ENCODE measurements at places on chromosomes 5 and 9.

DNA sequence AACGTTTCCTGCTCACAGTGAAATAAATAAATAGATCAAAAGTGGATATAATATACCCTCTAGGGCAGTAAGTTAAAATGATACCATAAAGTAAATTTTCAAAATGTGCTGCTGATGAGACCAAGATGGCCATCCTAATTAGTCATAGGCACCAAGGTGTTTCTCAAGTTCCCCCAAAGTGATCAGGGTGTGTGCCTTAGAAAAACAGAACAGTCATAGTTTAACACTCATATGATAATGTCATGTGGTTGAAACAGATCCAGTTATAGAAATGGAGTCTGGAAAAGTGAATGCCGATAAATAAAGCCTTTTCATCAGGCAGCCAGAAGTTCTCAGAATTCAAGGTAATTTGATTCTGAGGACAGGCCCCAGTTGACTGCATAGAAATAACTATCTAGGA is 161.5 kb upstream of the CDKN2B start:
- no peak for DNase-seq

DNA sequence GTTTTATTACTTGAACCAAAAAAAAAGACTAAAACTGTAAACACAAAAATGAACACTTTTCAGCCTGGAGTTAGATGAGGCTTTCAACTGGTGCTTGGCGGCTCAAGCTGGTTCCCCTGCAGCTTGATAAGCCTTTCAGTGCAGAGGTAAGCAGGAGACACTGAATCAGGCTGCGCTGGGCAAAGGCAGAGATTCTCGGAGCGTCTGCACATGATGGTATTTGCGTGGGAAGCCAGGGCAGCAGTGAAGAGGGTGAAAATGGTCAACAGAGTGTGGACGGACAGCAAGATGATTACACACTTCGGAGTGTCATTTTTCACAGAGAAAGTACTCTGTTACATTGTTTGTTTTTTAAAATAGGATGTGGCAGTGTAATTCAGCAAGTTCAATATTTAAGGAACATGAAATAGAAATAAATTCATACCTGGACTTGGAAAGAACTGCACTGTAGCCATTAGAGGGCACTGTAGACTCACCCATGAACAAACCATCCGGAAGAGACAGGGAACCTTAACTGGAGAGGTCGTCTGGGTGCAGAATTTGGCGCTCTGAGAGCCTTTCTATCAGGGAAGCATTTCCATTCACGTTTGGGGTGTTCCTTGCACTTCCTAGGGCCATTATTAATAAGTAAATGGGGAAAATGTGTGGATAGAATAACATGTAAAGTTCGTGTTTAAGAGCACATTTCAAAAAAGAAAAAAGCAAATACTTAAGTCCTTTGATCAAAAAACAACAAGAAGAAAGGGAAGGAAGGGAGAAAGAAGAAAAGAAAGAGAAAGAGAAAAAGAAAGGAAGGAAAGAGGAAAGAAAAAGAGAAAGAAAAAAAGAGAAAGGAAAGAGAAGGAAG is 69.8 kb downstream of the ICE1 start:
- DNase-seq = peak; percentile 52

GRCh38 chr5:17094830-17095229 is 122.6 kb upstream of the BASP1 start:
- DNase-seq = no peak

DNA sequence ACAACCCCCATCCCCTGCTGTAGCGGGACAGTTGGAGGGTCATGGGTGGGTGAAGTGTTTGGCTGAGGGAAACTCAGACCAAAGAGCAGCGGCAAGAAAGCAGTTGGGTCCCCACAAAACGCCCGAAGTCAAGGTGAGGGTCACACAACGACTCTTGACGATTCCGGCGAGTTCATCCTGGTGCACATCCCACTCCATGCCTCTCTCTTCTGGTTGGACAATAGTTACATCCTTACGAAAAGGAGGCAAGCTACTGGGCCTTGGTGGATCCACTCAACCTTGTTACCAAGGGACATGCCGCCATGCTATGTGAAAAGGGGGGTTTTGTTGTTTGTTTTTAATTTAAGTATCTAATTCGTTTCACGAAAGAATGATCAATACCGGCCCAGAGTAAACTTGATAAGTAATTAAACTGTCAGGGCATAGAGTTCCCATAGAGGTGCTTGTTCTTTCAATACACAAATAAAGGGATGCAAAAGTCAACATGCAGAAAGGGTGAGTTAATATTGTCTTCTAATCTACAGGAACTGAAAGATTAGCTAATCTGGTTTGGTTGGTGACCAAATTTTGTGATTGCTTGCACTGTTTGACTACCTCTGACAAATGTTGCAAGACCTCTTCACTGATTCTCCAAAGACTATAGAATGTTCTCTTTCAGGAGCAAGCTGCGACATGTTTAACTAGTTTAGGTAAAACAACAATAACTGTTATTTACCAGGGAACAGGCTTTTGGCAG is 732 bp upstream of the SMIM15 start:
- peak; percentile 26 for DNase-seq

DNA sequence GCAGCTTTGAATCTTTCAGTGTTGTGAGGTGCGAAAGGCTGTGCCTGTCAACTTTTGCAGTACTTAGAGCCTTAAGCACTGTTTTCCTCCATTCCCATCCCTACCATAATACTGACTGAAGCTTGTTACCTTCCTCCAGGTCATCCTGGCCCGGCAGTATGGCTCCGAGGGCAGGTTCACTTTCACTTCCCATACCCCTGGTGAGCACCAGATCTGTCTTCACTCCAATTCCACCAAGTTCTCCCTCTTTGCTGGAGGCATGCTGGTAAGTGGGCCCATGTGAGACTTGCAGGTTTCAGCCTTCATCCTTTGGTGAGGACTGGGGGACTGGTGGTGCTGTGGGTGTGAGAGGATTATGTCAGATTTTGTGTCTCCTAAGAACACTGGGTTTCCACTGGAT is 1.5 kb downstream of the TMED9 start:
- no peak for DNase-seq

GRCh38 chr5:113043491-113043931 is 66.9 kb downstream of the DCP2 start:
- DNase-seq = peak; percentile 12

DNA sequence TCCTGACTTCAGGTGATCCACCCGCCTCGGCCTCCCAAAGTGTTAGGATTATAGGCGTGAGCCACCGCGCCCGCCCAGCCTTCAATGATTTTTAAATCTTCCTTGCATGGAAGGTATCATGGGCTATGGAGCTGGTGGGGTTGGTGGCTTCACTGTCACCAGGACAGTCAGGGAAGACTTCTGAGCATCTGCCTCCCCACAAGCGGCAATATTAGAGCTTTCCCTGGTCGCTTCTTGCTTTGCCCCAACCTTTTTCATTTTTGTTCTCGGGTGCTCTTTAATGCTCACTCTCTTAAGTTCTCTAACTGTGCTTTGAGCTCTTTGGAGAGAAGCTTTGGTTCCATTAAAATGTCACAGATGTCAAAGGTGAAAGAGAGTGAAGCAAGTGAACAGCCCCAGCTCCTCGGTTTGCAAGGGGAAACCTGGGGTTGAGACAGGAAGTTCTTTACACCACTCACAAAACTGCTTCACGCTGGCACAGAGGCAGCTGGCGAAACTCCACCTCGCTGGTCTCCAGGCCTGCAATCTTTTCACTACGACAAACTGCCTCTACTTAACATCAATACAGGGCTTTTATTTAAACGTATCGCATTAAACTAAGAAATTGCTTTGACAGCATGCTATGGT is 142.5 kb upstream of the RETREG1 start:
- no peak for DNase-seq

Measured in pons (tissue), 1 donor.